Osteoblast (primary cell): ENCODE measurements at places on chromosomes 2 and 18.

GRCh38 chr2:158313734-158314133, 142.8 kb downstream of the CCDC148 start:
- H3K27me3 ChIP-seq = no peaks in the 10 kb centered on the region
- H3K27ac ChIP-seq = no peak overlapping the region
- no peak overlapping the region for H3K4me3 ChIP-seq
- no peak for DNase-seq
- no peaks in the 10 kb centered on the region for H3K36me3 ChIP-seq
- no peaks in the 10 kb centered on the region for H3K4me1 ChIP-seq

DNA sequence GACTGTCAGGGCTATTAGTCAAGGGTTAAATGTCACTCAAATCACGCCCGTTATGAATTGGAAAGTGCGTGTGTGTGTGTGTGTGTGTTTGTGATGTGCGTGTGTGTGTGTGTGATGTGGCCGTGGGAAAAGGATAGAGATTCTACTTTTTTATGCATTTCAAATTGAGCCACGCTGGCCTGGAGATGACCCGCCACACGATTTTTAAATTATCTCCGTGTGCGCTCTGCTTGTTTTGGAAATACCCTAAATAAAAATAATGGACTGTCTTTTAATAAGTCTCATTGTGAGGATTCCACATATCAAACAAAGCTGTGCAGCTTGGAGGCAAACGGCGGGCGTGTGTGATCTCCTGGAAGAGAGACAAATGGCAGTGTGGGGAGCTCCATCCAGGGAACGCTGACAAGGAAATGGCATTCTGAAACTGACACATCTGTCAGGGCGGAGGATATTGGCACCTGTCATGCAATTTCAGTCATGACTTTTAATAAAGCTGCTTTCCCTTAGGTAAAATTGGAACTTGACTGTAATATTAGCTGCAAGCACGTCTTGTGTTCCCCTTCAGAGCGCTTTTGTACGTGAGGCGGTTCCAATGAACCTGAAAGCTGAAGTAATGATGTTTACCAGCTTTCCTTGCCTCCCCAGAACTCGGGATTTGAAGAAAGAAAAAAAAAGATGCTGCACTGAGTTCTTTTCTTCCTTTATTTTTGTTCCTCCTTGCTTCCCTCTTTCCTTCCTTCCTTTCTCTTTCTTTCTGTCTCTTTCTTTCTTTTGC, 381.8 kb upstream of the SMIM21 start:
- no peaks in the 10 kb centered on the region for H3K36me3 ChIP-seq
- no peak for DNase-seq
- no peak overlapping the region for H3K27ac ChIP-seq

DNA sequence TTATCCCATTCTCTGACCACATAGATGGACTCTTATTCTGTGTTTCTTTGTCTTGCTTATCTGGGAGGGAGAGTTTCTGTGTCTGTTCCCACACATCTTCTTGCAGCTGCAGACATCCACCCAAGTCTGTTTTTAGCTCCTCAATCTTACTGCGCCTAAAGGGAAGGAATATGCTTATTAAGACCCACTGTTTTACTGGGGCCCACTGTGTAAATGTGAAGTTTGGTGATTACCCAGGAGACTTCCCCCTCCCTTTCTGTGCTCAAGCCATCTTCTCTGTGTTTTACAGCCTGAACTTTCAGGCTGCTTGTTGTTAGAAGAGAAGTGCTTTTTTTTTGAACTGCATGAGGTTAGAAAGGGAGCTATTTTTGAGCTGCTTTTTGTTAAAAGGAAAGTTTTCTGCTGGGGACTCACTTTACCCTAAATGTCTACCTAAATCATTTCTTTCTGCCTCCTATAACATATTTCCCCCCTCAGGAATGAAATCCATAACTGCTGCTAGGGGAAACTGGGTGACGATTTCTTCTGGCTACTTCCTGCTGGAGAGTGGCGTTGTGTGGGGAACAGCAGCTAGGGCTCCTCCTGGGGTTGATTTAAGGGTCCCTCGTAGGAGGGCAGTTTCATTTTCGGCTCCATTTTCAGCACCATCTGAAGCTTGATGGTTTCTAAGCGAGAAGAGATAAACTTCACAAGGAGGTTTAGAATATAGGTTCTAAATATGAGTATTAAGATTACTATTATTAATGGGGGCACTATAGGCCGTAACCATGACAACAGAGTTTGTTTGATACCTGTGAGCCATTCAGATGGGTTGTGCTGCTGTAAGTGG, 39.5 kb upstream of the GMCL1 start:
- no peaks in the 10 kb centered on the region for H3K27me3 ChIP-seq
- no peak overlapping the region for H3K4me3 ChIP-seq

DNA sequence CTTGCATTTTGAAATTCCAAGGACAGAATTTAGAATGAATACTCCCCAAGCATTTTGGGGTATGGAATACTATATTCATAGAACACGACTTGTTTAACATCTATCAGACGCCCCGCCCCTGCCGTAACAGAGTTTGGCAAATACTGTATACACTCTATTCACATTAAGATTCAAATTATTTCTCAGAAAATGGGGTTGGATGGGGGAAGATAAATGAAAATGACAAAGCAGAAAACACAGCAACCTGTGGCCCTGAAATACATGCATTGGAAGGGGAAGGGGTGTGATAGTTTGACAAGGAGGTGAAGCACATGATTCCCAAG, 634.6 kb upstream of the SLC39A10 start:
- no peaks in the 10 kb centered on the region for H3K36me3 ChIP-seq
- no peak overlapping the region for H3K27ac ChIP-seq
- no peaks in the 10 kb centered on the region for H3K4me1 ChIP-seq
- H3K4me3 ChIP-seq = no peak overlapping the region
- no peak for DNase-seq

GRCh38 chr18:46013484-46014189, 46.5 kb upstream of the EPG5 start:
- no peak overlapping the region for H3K27ac ChIP-seq
- H3K27me3 ChIP-seq = no peaks in the 10 kb centered on the region
- H3K4me1 ChIP-seq = no peaks in the 10 kb centered on the region
- DNase-seq = no peak
- peaks cover 7% of the 10 kb centered on the region for H3K36me3 ChIP-seq
- no peak overlapping the region for H3K4me3 ChIP-seq

GRCh38 chr2:160287476-160287875, 87.4 kb upstream of the ITGB6 start:
- H3K36me3 ChIP-seq = peaks cover 41% of the 10 kb centered on the region
- H3K4me1 ChIP-seq = peaks cover 34% of the 10 kb centered on the region
- peak overlapping the region; percentile 63 for H3K27ac ChIP-seq
- no peaks in the 10 kb centered on the region for H3K27me3 ChIP-seq
- no peak for DNase-seq

- no peak overlapping the region for H3K4me3 ChIP-seq
- H3K27me3 ChIP-seq = no peaks in the 10 kb centered on the region
- no peak for DNase-seq
- H3K4me1 ChIP-seq = no peaks in the 10 kb centered on the region
Measured at GRCh38 chr2:195652911-195653310, 4.1 kb upstream of the SLC39A10 start.

- no peak overlapping the region for H3K4me3 ChIP-seq
- H3K27ac ChIP-seq = peak overlapping the region; percentile 74
- H3K36me3 ChIP-seq = no peaks in the 10 kb centered on the region
- H3K4me1 ChIP-seq = peaks cover 31% of the 10 kb centered on the region
Measured at GRCh38 chr18:23723121-23723520, 33.9 kb downstream of the LAMA3 start.

GRCh38 chr18:58364876-58365528, 263.9 kb downstream of the ALPK2 start:
- H3K36me3 ChIP-seq = peaks cover 3% of the 10 kb centered on the region
- H3K27ac ChIP-seq = peak overlapping the region; percentile 98
- peak overlapping the region; percentile 32 for H3K4me3 ChIP-seq
- DNase-seq = peak; percentile 76

DNA sequence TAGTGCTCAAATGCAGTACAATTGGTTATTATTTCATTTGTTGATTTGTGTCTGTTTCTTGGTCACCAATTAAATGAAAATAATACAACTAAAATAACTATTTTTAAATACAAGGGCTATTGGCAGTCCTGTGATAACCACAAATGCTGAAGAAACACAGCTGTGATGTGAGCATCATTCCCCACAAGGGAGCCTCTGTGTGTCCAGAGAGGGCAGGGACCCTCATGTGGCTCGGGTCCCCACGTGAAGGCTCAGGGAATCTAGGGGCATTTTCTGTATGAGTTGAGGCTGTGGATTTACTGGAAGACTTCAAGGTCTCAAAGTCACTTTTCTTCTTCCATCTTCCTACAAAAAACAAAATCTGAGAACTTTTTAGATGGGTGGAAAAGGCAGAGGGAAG, 316.1 kb upstream of the RAB12 start:
- H3K36me3 ChIP-seq = no peaks in the 10 kb centered on the region
- no peak overlapping the region for H3K4me3 ChIP-seq
- H3K27ac ChIP-seq = no peak overlapping the region
- H3K4me1 ChIP-seq = no peaks in the 10 kb centered on the region

- no peak overlapping the region for H3K4me3 ChIP-seq
- DNase-seq = no peak
- H3K36me3 ChIP-seq = no peaks in the 10 kb centered on the region
- no peaks in the 10 kb centered on the region for H3K27me3 ChIP-seq
- peaks cover 4% of the 10 kb centered on the region for H3K4me1 ChIP-seq
Measured at GRCh38 chr2:65159261-65159660, 29.4 kb upstream of the RAB1A start.

DNA sequence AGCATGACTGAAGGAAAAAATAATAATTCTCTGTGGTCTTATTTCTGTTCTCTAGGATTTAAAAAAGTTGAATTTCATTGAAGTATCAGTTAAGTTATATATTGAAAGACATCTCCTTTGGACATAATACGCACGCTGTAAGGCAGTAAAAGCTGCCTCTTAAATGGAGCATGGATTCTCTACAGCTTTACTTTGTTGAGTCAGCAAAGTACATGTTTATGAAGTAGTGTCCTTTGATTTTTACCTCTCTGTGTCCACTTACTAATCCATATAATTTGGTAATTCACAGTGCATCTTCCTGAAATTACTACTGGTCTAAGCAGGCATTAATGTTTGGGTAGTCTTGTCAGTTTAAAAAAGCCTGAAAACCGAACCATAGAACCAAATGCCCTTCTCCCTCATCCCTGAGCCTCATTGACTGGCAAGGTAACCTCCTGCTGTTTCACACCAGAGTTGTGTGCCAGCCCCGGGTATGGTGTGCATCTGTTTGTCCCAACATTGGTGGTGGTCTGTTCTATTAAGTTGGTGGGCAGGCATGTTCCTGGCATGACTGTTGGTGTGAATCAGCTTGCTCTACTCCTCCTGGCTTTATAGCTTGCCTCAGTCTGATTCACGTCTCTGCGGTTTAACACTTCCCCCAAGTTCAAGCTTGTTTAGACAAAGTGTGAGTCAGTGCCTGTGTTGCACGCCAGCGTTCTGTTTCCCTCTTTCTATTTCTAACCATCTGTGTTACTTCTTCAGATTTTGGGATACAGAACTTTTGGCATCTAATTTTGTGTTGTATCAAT, 71.0 kb upstream of the ITM2C start:
- no peaks in the 10 kb centered on the region for H3K27me3 ChIP-seq
- peak; percentile 86 for DNase-seq
- peaks cover 27% of the 10 kb centered on the region for H3K36me3 ChIP-seq
- peak overlapping the region; percentile 39 for H3K4me3 ChIP-seq
- H3K27ac ChIP-seq = peak overlapping the region; percentile 96

DNA sequence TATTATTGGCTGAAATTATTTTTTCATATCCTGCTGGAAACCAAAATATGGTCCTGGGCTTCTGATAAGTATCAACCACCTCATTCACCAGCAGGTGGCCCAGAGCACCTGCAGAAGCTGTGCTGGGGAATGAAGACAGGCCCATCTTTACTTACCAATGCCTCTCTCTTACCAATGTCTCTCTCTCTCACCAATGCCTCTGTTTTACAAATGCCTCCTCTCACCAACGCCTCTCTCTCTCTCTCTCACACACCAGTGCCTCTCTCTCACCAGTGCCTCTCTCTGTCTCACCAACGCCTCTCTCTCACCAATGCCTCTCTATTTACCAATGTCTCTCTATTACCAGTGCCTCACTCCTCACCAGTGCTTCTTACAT, 2.3 kb upstream of the MAL start:
- no peaks in the 10 kb centered on the region for H3K4me1 ChIP-seq
- peaks cover 53% of the 10 kb centered on the region for H3K27me3 ChIP-seq
- no peak overlapping the region for H3K4me3 ChIP-seq
- DNase-seq = no peak

DNA sequence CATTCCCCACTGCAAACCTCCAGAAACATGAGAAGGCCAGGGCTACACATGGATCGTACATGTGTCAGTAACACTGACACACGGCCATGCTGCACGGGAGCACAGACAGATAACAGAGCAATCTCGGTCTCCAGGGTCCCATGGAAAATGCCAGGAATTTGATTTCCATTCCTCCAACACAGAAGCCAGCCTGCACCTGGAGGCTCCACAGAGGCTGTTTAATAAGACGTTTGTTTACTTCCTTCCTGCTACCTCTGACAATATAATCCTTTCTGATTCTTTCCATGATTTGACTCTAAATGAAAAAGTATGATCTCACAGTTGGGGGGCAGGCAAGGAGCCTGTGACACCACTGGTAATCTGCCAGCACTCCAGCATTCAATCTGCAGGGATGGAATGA, 210.9 kb upstream of the DDX18 start:
- no peaks in the 10 kb centered on the region for H3K36me3 ChIP-seq
- no peaks in the 10 kb centered on the region for H3K27me3 ChIP-seq
- no peak overlapping the region for H3K4me3 ChIP-seq
- H3K27ac ChIP-seq = no peak overlapping the region
- H3K4me1 ChIP-seq = no peaks in the 10 kb centered on the region

- no peak overlapping the region for H3K4me3 ChIP-seq
- peaks cover 20% of the 10 kb centered on the region for H3K4me1 ChIP-seq
- no peaks in the 10 kb centered on the region for H3K27me3 ChIP-seq
- H3K27ac ChIP-seq = no peak overlapping the region
- peaks cover 3% of the 10 kb centered on the region for H3K36me3 ChIP-seq
Measured at GRCh38 chr2:233433794-233434193, 79.5 kb downstream of the DGKD start.

DNA sequence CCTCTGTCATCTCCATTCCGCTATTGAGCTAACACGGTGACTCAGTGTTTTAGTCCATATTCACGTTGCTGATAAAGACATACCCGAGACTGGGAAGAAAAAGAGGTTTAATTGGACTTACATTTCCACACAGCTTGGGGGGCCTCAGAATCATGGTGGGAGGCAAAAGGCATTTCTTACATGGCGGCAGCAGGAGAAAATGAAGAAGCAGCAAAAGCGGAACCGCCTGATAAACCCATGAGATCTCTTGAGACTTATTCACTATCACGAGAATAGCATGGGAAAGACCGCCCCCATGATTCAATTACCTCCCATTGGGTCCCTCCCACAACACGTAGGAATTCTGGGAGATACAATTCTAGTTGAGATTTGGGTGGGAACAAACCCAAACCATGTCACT, 22.6 kb upstream of the CXXC1 start:
- H3K27ac ChIP-seq = no peak overlapping the region
- no peak overlapping the region for H3K4me3 ChIP-seq
- DNase-seq = no peak
- peaks cover 6% of the 10 kb centered on the region for H3K27me3 ChIP-seq
- no peaks in the 10 kb centered on the region for H3K36me3 ChIP-seq

DNA sequence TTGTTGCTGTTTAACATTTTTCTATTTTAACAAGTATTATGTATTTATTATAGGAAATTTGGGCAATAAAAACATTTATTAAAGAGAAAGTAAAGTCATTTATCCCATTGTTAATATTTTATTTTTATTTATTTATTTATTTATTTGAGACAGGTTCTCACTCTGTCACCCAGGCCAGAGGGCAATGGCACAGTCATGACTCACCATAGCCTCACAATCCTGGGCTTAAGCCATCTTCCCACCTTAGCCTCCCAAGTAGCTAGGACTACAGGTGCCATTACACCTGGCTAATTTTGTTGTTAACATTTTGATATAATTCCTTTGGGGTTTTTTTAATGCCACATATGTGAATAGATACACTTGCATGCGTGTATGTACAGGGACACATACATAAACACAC, 165.9 kb upstream of the STON1 start:
- no peak overlapping the region for H3K4me3 ChIP-seq
- H3K4me1 ChIP-seq = no peaks in the 10 kb centered on the region
- H3K27ac ChIP-seq = no peak overlapping the region
- no peaks in the 10 kb centered on the region for H3K27me3 ChIP-seq
